EH (cell line): ENCODE measurements at places on chromosomes 3 and 15.

GRCh38 chr3:119912220-119912619, 130.3 kb downstream of the NR1I2 start:
- no peak for DNase-seq

DNA sequence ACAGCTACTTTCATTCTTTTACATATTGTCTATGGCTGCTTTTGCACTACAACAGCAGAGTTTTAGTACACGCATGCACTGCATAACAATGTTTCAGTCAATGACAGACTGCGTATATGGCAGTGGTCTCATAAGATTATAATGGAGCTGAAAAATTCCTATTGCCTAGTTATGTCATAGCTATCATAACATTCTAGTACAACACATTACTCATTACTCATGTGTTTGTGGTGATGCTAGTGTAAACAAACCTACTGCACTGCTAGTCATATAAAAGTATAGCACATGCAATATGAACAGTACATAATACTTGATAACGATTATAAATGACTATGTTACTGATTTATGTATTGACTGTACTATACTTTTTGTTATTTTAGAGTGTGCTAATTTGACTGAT, 47.9 kb downstream of the QTRT2 start:
- DNase-seq, result peak; percentile 61

GRCh38 chr15:34059476-34059875, 20.5 kb upstream of the AVEN start:
- no peak for DNase-seq

GRCh38 chr15:86036243-86036642, 43.4 kb upstream of the AGBL1 start:
- no peak for DNase-seq

- DNase-seq, result no peak
These were observed 90.7 kb upstream of the MEF2A start for GRCh38 chr15:99474909-99475753.

- no peak for DNase-seq
These were observed 76.6 kb downstream of the LRRK1 start for GRCh38 chr15:100995471-100996430.

GRCh38 chr15:93283854-93284253, 194.8 kb upstream of the RGMA start:
- no peak for DNase-seq

DNA sequence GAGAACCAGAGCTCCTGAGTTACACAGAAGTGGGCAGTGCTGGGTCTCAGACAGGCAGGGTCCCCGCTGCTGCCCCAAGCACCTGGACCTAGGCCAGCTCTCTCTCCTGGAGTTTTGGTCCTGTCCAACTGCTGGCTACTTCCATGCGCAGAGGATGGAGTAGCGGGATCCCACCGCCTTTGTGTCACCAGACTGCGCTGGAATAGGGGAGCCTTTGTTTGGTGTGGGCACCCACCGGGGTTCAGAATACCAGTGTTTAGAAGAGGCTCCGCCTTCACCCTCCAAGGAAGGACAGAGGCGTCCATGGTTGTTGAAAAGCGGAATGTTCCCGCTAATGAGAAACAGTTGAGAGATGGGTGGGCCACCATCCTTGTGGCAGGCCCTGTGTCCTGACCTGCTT, 154.4 kb downstream of the DNAJB8 start:
- no peak for DNase-seq
